ENCODE measurements at places on chromosomes 5 and 9. TPM values are rescaled to one million over a fixed set of nuclear protein-coding genes. Genes with fewer than 3 reads are reported as not detected.
A peak's percentile ranks its signal among the peaks of the same experiment; 100 is the strongest.

- DNase-seq: no peak
- H3K36me3 ChIP-seq: no peaks in the 10 kb centered on the region
- no peaks in the 10 kb centered on the region for H3K27me3 ChIP-seq
- no peaks in the 10 kb centered on the region for H3K4me1 ChIP-seq
- H3K27ac ChIP-seq: no peak overlapping the region
These were observed 126.3 kb downstream of the HMHB1 start for GRCh38 chr5:143938230-143938629.

DNA sequence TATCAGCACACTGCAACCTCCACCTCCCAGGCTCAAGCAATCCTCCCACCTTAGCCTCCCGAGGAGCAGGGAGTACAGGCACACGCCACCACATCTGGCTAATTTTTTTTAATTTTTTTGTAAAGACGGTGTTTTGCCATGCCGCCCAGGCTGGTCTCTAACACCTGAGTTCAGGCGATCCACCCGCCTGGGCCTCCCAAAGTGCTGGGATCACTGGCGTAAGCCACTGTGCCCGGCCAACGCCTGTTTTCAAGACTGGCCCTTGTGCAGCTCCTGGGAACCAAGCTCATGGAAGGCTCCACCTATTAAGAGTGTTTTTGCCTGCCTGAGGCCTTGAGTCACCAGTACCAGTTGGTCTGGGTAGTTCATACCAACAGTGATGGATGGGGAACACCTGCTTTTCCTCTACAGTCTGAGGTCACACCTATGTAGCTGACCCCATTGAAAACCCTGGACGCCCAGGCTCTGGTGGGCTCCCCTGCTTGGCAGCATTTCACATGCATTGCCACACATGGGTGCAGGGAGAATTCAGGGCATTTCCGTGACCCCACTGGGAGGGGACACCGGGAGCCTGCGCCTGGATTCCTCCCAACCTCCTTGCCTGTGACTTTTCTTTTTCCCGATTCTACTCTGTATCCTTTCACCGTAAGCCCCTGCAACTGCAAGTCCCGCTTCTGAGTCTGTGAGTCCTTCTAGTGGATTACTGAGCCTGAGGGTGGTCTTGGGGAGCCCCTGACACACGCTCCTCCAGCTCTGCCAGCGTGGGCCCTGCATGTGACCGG, 63.5 kb downstream of the ZNF354C start:
- H3K4me3 ChIP-seq: no peak overlapping the region
- no peaks in the 10 kb centered on the region for H3K4me1 ChIP-seq
- peak; percentile 11 for DNase-seq
- H3K27me3 ChIP-seq: no peaks in the 10 kb centered on the region
- H3K36me3 ChIP-seq: no peaks in the 10 kb centered on the region

DNA sequence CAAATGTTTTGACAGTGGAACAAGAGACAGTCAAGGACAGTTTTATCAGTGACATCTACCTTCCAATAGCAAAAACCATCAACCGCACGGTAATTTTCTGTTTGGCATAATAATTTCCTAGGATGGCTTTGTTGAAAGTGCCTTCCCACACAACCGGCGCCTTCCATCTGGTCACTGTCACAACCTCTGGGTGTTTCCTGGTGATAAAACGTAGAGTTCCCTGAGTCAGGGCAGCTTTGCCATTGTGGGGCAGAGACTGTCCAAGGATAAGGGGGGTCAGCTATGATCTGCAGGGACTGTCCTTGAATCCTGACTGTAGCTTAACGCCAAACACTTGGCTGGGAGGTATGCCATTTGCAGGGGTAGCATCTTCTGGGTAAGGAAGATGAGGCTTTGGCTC, 47.6 kb downstream of the GGTA1 start:
- H3K4me3 ChIP-seq: no peak overlapping the region
- H3K27me3 ChIP-seq: no peaks in the 10 kb centered on the region
- no peaks in the 10 kb centered on the region for H3K36me3 ChIP-seq

DNA sequence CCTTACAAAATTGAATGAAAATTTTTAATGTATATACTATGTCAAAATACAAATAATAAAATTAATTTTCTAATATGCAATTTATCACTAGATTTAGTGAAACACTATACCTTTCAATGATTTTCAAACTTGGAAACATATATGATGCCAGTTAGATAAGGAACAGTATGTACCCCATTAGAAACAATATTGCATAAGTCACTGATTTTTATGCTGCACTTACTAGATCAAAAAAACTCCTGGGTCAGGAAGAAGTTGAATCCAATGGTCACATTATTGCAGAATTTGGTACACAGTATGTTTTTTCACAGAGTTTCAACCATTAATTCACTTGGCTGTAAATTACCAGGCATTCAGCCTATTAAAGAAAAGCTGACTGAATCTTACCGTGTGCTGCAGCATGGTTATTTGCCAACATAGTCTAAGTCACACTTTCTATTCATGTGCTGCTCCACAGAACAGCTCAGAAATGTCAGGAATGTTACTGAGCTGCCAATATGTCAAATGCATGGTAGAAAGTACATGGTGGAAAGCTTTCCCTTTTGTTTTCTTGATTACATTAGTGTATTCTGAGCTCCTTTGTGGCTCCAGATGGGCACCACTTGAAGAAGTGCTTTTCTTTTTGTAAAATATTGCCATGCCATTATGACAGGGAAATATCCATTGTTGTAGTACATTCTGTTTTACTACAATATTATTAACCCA, 9.9 kb upstream of the PRR16 start:
- H3K27me3 ChIP-seq: no peaks in the 10 kb centered on the region
- H3K4me3 ChIP-seq: no peak overlapping the region
- no peak overlapping the region for H3K27ac ChIP-seq
- DNase-seq: no peak
- no peaks in the 10 kb centered on the region for H3K4me1 ChIP-seq
- H3K36me3 ChIP-seq: no peaks in the 10 kb centered on the region

GKAP1 gene
- 8.6 TPM for polyA plus RNA-seq

All from kidney (tissue), 22 donors.